ENCODE measurements at places on chromosomes 11 and 22. TPM values are rescaled to one million over a fixed set of nuclear protein-coding genes. Genes with fewer than 3 reads are reported as not detected.

DNA sequence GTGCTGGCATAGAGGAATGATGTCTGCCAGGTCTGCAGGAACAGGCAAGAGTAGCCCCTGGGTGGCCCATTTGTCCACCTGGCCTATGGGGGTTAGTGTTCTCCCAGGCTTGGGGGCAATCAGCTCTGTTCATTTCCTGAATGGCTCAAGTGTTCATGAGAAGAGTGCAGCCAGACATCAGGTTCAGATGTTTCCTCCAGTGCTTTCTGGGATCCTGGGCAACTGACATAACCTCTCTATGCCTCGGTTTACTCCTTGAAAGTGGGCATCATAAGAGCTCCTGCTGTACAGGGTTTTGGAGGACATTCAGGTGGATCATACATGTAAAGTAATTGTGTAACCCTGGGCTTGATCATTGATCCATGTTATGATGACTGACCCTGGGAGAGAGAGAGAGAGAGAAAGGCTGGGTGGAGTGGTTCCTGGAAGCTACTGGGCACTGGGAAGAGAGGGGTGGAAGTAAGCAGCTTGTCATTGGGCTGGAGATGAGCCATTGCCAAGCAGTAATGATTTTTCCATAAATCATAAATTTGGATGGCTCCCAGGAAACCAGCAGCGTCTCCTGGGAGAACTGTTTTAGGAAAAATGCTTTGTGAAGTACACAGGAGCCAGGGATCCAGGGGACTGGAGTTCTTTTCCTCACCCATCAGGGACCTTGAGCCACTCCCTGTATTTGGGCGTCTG is 30.2 kb upstream of the ACCSL start:
- DNase-seq = no peak

- DNase-seq = no peak
Observed at GRCh38 chr11:1652442-1652770, 22.8 kb downstream of the KRTAP5-5 start.

GRCh38 chr11:118415062-118415738 is 13.8 kb downstream of the ATP5MG start:
- DNase-seq = no peak

DNA sequence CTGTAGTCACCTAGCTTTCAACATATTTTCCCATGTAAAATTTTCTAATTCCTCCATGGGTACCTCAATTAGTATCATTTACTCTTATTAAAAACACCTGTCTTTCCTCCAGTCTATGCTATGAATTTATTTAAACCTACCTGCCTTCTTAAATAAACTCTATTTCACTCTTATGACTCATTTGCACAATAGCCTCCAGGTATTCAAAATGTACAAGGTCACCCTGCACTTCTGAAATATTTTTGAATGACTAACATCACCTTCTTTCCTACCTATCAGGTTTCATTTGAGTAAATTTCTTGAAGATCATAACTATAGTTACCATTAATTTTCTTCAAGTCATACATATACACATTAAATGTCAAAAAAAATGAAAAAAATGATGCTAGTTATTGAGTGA is 939.7 kb downstream of the DLG2 start:
- DNase-seq = no peak

ARHGAP8 gene
- total RNA-seq = not detected

SCN3B gene
- total RNA-seq = 6.7 TPM

LSP1 gene
- not detected for total RNA-seq

SMC1B gene
- total RNA-seq = not detected
